ENCODE measurements at places on chromosomes 6 and 20.

- DNase-seq: no peak
These were observed 19.0 kb upstream of the NCOA3 start for GRCh38 chr20:47482705-47483104.

GRCh38 chr20:56409521-56409920, 2.5 kb upstream of the CASS4 start:
- DNase-seq: no peak

GRCh38 chr20:45347936-45348778, at the start of gene SDC4:
TSS of gene SDC4 (minus strand) at chr20:45348424. CDS start at chr20:45348384, 40 bp downstream.
- peak; percentile 49 for DNase-seq

DNA sequence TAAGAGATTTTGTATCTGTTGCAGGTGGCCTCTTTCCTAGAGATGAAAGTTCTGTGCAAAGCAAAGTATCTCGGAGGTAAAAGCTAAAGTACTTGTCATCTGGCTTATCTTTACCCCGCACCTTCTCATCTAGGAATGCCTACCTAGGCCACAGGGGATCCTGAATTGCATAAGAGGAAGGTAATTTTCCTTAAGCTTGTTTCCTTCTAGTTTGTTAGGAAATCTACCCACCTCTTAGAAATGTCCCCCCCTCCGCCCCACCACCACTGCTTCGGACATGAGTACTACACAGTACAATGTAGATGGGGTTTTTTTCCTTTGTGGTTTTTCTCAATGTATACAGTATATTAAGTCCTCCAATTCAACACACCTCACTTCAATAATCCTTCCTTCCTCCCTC, 21.5 kb downstream of the FOXC1 start:
- no peak for DNase-seq

DNA sequence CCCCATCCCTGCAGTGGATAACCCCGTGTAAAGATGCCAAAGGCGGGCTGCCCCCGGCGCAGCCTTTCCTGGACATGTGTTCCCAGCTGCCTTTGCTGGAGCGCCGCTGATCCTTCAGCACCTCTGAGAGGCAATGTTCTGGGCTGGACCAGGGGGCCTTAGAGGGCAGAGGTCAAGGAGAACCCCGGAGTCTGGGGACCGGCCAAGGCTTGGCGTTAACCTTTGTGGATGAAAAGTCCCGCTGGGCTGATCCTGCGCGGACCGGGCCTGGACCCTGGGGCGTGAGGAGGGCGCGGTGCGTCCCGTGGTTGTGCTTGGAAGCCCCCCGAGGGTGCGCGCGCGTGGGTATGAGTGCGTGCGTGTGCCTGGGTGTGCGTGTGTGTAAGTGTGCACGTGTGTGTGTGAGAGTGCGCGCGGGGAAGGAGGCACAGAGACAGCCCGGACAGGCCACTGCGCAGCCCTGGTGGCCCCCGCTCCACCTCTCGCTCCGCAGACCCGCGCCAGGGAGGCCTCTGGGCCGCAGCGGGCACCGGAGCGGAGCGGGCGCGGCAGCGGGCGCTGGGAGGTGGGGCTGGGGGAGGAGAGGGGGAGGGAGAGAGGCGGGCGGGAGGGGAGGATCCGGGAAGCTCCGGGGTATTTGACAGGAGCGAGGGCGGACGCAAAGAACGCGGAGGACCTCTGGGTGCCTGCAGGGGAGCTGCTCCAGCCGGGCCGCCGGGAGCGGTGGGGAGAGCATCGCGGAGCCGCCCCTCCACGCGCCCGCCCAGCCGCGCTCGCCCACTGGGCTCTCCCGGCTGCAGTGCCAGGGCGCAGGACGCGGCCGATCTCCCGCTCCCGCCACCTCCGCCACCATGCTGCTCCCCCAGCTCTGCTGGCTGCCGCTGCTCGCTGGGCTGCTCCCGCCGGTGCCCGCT, at the start of gene SMOC2:
Gene SMOC2, plus strand, starts transcription at position 665 of the 914 bp plus-strand sequence. Its CDS starts 187 bp downstream, at position 852.
- DNase-seq: no peak

DNA sequence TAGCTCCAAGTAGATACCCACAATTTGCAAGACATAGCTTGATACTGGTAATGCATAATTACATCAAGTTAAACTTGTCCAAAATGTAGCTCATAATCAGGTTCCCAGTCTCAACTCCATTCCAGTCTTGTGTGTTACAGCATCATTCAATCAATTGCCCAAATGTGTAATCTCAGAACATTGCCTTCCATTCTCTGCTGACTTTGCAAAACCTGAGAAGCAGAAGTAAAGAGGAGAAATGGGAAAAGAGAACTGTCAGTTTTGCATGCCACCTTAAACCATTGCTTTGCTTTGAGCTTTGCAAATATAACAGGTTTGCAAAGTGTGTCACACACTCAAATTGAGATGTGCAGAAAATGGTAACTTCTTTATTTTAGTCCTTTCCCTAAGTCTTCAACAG, 40.3 kb upstream of the CNKSR3 start:
- no peak for DNase-seq

DNA sequence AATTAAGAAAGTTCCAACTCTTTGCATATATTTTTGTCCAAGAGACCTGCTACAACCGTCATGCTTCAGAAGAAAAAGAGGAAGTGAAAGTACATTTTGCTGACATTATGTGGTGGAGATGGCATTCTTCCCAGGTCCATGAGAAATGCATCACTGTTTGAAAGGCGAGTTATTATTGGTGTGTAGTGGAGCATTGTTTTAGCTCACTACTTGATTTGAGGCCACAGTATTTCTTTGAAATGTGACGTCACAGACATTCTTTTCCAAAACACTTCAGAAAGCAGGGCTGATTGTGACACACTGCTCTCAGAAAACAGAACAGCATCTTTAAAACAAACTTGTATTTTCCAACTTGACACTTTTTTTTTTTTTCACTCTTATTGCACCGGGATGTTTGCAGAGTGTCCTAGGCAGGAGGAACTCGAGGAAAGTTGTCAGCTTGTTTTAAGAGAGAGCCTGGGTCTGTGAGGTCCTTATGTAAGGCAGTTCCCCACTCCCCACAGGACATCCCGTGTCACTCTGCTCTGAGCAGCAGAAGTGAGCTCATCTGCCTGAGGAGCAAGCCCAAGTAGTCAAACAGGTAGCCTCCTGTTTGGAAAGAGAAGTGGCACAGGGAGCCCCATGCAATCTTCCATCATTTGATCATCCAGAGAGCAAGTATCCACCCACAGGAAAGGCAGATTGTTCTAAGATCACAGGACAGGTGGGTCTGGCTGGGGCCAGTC, 1.1 kb downstream of the SPTLC3 start:
- DNase-seq: peak; percentile 80

Data from MM.1S (cell line).